Naive thymus-derived CD8-positive, alpha-beta T cell (primary cell): ENCODE measurements at places on chromosomes 1 and 21.

DNA sequence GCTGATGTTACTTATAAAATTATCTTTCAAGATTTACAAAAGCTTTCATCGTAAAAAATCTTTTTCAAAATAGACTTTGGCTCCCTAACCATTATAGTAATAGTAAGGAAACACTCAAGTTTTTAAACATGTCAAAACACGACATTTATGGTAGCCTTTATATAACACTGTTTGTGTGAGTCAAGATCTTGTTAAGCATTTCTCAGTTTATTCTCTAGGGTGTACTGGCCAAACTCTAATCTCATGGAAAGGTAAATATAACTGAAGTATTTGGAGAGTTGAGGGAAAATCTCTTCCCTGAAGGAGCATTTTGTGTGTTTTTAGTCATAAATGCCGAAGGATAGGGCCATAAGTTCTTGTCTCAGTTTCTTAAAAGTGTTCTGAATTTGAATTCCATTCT is 790.9 kb upstream of the NCAM2 start:
- DNase-seq = no peak

- DNase-seq = no peak
Measured at GRCh38 chr1:905811-906599, 17.7 kb upstream of the SAMD11 start.

DNA sequence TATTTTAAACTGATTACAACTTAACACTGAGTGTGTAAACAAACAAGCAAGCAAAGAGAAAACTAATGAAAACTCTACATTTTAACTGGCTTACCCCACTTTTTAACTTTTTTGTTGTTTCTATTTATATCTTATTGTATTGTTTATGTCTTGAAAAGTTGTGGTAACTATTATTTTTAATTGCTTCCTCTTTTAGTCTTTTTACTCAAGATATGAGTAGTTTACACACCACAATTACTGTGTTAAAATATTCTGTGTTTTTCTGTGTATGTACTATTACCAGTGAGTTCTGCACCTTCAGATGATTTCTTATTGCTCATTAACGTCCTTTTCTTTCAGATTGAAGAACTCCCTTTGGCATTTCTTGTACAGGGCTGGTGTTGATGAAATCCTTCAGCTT is 4.7 kb upstream of the HHAT start:
- no peak for DNase-seq

DNA sequence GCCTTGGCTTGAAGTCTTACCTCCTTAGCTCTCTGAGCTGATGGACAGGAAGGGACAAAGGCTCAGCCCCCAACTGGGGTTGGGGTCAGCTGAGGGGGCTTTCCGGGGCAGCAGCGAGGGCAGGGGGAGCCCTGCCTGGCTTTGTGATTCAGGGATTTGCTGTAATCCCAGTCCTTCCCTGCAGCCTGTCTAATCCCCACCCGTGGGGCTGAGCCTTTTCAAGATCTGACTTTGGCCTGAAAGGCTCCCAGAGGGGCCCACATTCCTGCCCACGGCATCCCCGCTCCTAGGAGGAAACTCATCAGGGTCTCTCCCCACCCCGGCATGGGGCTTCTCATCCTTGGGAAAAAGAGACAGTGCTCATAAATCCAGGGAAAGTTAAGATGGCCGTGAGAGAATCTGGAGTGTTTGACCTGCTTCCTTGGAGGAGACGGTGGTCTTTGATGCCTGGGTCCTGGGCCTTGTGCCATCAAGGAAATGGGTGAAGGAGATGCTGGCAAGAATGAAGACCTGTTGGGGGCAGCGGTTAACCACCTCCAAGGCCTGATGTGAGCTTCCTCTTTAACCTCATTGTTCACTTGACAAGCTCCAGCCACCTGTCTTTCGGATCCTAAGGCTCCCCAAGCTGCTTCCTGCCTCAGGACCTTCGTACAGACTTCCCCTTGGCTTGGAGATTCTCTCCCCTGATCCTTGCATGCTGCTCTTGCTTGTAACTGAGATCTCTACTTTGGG is 83.1 kb upstream of the WNT4 start:
- DNase-seq = no peak

GRCh38 chr1:3121401-3122210 is 52.6 kb downstream of the PRDM16 start:
- DNase-seq = no peak

- no peak for DNase-seq
Measured at GRCh38 chr1:116375887-116376728, 3.1 kb downstream of the ATP1A1 start.

- DNase-seq = peak; percentile 19
Measured at GRCh38 chr1:5286244-5286643, 631.8 kb downstream of the AJAP1 start.

GRCh38 chr1:20112279-20113000 is 6.9 kb downstream of the PLA2G2D start:
- peak; percentile 38 for DNase-seq

DNA sequence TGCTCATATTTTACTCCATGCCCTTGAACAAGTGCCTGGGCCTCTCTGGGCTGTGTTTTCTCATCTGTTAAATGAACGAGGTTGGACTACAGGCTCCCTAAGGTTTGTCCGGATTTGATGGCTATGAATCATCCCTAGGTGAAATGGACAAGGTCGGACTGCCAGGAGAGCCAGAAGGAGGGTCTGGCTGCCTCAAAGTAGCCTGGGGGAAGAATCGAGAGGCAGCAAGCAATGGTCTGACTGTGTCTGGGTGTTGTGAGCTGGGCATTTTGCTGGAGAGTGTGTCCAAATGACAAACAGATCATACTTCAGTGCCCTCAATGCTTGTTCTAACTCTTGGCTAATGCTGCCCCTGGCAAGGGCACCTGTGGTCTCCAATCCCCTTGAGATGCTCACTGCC is 730.9 kb downstream of the PTPRU start:
- DNase-seq = no peak

DNA sequence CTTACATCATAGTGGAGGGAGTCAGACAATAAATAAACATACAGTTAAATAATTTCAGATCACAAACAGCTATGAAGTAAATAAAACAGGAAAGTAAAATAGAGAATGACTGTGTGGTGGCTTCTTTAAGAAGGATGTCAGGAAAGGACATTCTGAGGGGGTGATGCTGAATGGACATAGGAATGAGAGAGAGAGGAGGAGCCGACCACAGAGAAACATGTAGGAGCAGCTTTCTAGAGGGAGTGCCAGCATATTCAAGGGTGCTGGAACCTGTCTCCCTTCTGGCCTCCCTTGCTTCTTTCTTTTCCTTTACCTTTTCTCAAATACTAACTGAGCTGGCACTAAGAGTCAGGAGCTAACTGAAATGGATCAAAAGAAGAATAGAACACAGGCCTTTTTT is 20.5 kb upstream of the BCL10 start:
- DNase-seq = no peak

DNA sequence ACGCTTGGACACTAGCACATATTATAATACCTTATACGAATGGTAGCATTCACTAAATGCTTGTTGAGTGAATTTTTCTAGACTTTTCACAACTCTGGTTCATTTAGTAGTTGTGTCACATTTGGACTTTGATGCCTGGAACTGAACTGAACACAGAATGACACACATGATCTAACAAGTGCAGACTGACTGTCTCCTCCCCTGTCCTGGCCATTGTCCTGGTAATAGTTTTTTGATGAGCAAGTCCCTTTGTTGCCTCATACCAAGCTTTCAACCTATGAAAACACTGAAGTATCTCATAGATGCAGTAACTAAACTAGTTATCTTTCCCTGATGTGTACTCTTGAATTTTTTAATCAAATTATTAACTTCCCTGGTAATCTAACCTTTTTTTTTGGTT is 66.4 kb downstream of the LRRC8D start:
- DNase-seq = no peak

GRCh38 chr1:170215072-170215885 is 69.5 kb downstream of the NTMT2 start:
- no peak for DNase-seq

GRCh38 chr21:26769613-26770188 is 75.5 kb downstream of the ADAMTS1 start:
- no peak for DNase-seq

GRCh38 chr1:10635085-10635896 is 160.5 kb downstream of the PEX14 start:
- no peak for DNase-seq

DNA sequence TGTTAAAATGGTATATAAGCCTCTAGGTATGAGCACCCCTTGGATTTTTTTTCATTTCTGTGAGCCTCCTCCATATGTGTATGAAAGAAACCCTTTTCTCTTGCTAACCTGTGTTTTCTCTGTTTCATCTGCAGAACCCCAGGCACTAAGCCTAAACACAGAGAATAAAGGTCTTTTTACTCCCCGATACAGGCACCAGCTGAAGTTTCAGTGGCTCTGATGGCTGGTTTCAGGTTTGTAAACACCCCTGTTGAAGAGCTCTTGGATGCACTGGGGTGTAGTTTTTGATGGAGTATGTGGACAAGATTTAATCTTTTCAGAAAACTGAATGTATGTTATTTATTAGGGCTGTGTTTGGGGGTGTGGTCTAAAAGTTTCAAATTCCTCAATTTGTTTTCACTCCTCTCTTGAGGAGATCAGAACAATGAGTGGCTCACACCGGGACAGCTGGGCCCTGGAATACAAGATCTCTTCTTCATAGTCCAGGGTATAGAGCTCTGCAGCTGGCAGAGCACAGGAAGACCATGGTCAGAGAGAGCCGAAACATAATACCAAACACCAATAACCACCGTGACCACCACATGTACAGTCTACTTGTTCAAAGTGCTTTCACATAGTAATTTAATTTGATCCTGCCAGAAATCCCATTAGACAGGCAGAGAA is 50.2 kb upstream of the VTCN1 start:
- no peak for DNase-seq
